ENCODE measurements at places on chromosomes 2 and 18.

- DNase-seq = no peak
Observed at GRCh38 chr2:173106959-173107628, 31.4 kb downstream of the MAP3K20 start.

- peak; percentile 62 for DNase-seq
Observed at GRCh38 chr2:18834341-18834740, 245.0 kb upstream of the NT5C1B start.

DNA sequence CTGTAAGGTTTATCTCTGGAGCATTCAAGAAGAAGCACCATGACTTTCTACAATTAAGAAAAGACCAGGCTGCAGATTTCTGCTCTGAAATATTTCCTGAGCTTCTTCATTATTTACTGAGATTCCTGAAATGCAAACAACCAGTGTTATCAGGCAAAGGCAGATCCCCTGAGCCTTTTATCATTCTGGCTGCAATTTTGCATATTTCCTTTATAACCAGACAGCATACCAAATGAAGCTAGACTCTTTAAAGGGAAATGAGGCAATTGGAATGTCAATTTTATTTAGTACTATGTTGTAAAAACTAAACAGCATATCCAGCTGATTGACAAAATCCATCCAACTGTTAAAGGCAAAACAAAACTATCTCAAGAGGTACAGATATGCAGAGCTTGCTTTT is 372.5 kb downstream of the RIT2 start:
- DNase-seq = no peak

DNA sequence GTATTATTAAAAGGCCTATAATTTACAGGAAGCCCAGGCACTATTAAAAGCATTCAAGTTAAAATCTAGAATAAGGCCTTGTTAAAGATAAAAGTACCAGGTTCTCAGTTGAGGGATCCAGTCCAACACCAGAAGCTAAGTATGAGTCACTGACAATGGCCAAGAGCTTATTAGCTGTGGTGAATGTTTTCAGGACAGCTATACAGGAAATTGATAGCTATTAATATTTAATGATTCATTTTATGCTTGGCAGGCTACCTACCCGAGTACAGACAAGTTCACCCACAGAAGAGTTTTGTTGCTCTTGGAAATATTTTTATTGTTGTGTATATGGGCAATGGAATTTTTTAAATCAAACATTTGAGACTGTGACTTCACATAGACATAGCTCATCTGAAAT is 729.6 kb upstream of the ZNF804A start:
- peak; percentile 55 for DNase-seq

- DNase-seq = peak; percentile 83
Observed at GRCh38 chr2:17309741-17310339, 208.4 kb downstream of the RAD51AP2 start.

DNA sequence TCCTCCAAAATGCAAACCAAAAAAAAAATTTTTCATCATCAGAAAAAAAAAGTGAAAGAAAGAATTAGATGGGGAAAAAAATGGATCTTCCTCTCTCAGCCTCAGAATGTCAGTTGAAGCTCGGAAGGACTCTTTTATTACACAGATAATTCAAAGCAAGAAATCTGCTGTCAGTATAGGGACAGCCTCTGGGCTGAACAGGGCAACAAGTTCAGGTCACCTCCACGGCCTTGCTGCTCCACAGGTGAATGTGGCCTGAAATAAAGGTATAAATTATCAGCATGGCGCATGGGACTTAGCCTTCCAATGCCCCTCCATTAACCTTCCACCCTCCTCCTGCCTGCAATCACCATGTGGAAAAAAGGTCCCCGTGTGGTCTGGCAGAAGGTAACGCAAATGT is 316.8 kb upstream of the POU3F3 start:
- DNase-seq = no peak
